Neuronal stem cell (in vitro differentiated cells): ENCODE measurements at places on chromosomes 3 and 15.
A peak's percentile ranks its signal among the peaks of the same experiment; 100 is the strongest.

DNA sequence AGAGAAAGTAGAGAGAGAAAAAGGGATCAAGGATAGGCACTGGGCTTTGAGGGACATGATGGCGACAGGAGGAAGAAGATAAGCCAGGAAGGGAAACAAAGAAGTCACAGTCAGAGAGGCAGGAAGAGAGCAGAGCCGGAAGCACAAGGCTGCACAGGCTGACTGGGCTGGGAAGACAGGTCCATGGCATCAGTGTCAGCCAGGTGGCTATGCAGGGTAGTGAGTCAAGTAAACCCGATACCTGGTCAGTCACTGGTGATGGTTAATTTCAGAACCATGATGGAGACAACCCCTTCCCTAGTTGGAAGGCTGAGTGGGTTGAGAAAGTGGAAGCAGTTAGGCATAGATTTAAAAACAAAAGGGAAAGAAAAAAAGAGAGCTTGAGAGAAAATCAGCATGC lies 203.8 kb downstream of the EPHB1 start:
- no peak for DNase-seq
- H3K4me1 ChIP-seq = no peaks in the 10 kb centered on the region
- no peak overlapping the region for H3K4me3 ChIP-seq
- H3K27me3 ChIP-seq = no peaks in the 10 kb centered on the region
- no peaks in the 10 kb centered on the region for H3K36me3 ChIP-seq
- H3K27ac ChIP-seq = no peak overlapping the region

GRCh38 chr15:57079446-57079845 lies 161.0 kb downstream of the TCF12 start:
- H3K36me3 ChIP-seq = peaks cover under 1% of the 10 kb centered on the region
- H3K27ac ChIP-seq = no peak overlapping the region

- no peaks in the 10 kb centered on the region for H3K4me1 ChIP-seq
- DNase-seq = no peak
- no peak overlapping the region for H3K27ac ChIP-seq
- H3K36me3 ChIP-seq = no peaks in the 10 kb centered on the region
- H3K4me3 ChIP-seq = no peak overlapping the region
These were observed 110.4 kb upstream of the PLAAT1 start for GRCh38 chr3:193130576-193130975.

DNA sequence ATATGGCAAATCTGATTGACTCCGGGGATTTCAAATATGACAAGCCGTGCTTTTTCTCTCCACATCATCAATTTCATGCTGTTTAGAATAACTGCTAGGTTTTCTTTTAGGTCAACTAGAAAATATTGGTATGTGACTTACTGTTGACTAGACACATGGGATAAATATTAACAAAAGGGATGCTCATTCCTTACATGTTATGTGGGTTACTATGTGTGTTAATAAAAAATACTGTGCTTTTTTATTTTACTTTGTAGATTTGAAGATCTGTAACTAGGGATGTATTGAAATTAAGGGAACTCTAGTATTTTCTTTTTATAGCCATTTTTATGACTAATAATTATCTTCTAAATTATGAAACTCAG lies 264.6 kb upstream of the COL8A1 start:
- H3K27me3 ChIP-seq = no peaks in the 10 kb centered on the region
- no peak overlapping the region for H3K4me3 ChIP-seq
- no peak overlapping the region for H3K27ac ChIP-seq
- H3K36me3 ChIP-seq = no peaks in the 10 kb centered on the region

DNA sequence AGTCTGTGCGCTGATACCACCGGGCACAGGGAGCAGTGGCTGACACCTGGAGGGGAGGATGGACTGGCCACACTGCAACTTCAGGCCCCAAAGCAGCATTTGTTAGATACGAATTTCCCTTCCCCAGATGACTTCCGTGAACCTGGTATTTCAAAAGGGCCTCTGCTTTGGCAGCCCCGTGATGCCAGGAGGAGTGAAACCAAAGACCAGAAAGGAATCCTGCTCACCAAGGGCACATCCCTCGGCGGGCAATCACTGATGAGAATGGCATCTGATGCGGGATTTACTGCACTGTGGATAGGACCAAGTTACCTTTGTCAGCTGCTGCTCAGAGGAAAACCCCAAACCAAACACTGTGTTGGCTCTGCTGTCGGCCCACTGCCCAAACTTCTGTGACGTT lies 65.5 kb downstream of the WHAMM start:
- H3K4me3 ChIP-seq = no peak overlapping the region
- no peak overlapping the region for H3K27ac ChIP-seq
- no peaks in the 10 kb centered on the region for H3K27me3 ChIP-seq
- H3K4me1 ChIP-seq = no peaks in the 10 kb centered on the region
- no peak for DNase-seq

- H3K27ac ChIP-seq = no peak overlapping the region
- no peaks in the 10 kb centered on the region for H3K27me3 ChIP-seq
- no peak for DNase-seq
- H3K36me3 ChIP-seq = no peaks in the 10 kb centered on the region
These were observed 33.5 kb upstream of the PDZRN3 start for GRCh38 chr3:73658227-73658626.

DNA sequence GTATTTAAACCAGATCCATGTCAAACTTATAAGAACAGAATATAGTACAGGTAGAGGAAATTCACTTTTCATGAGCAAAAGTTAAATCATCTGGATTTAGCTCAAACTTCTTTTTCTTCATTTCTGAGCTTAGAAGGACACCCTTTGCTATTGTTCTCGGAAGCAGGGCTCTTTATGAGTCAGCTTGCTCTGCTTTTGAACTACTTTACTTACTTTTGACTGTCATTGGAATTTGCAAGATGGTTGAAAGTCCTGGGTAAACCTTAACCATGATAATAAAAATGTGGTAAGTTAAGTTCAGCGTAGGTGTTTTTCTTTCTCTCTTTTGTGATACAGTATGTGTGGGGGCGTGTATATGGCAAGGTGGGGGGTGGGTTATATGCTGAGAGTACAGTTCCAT lies 312.7 kb upstream of the DPH6 start:
- no peak overlapping the region for H3K4me3 ChIP-seq
- H3K36me3 ChIP-seq = no peaks in the 10 kb centered on the region
- H3K4me1 ChIP-seq = no peaks in the 10 kb centered on the region
- H3K27ac ChIP-seq = no peak overlapping the region
- no peaks in the 10 kb centered on the region for H3K27me3 ChIP-seq

- H3K36me3 ChIP-seq = no peaks in the 10 kb centered on the region
- H3K27ac ChIP-seq = no peak overlapping the region
- no peaks in the 10 kb centered on the region for H3K27me3 ChIP-seq
- H3K4me1 ChIP-seq = no peaks in the 10 kb centered on the region
These were observed 22.2 kb downstream of the SUCNR1 start for GRCh38 chr3:151895478-151896241.

GRCh38 chr3:163924600-163924999 lies 1153.7 kb downstream of the SI start:
- no peak overlapping the region for H3K27ac ChIP-seq
- no peaks in the 10 kb centered on the region for H3K4me1 ChIP-seq
- no peaks in the 10 kb centered on the region for H3K27me3 ChIP-seq
- H3K4me3 ChIP-seq = no peak overlapping the region
- no peaks in the 10 kb centered on the region for H3K36me3 ChIP-seq

DNA sequence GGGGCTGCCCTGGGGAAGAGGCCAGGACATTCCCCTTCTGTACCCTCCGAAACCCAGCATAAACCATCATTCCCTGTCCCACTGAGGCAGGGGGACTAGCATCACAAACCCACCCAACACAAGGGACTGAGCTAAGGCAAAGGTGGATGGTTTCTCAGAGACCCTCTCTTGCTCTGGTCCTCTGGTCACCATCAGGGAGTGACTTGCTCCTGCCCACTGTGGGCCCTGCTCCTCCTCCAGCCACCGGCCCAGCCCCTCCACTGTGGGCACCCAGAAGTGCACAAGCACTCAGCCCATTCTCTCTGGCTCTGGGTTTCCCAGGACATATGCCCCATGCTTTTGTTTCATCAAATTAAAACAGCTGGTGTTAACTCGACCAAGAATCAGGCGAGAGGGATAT lies 44.9 kb downstream of the PTH1R start:
- H3K4me3 ChIP-seq = peak overlapping the region; percentile 24
- no peak overlapping the region for H3K27ac ChIP-seq
- peaks cover 99% of the 10 kb centered on the region for H3K36me3 ChIP-seq
- H3K4me1 ChIP-seq = no peaks in the 10 kb centered on the region
- no peak for DNase-seq
- no peaks in the 10 kb centered on the region for H3K27me3 ChIP-seq

- H3K4me3 ChIP-seq = no peak overlapping the region
- no peaks in the 10 kb centered on the region for H3K27me3 ChIP-seq
- no peaks in the 10 kb centered on the region for H3K36me3 ChIP-seq
- H3K27ac ChIP-seq = no peak overlapping the region
- no peaks in the 10 kb centered on the region for H3K4me1 ChIP-seq
These were observed 543.3 kb upstream of the UBE2E2 start for GRCh38 chr3:22659651-22660475.

GRCh38 chr3:17730318-17730967 lies 12.0 kb downstream of the TBC1D5 start:
- H3K27ac ChIP-seq = no peak overlapping the region
- DNase-seq = no peak
- no peaks in the 10 kb centered on the region for H3K36me3 ChIP-seq

GRCh38 chr15:90071220-90071807 lies 31.0 kb downstream of the IDH2 start:
- H3K27ac ChIP-seq = no peak overlapping the region
- peaks cover 77% of the 10 kb centered on the region for H3K36me3 ChIP-seq
- peaks cover 3% of the 10 kb centered on the region for H3K4me1 ChIP-seq
- H3K27me3 ChIP-seq = no peaks in the 10 kb centered on the region

DNA sequence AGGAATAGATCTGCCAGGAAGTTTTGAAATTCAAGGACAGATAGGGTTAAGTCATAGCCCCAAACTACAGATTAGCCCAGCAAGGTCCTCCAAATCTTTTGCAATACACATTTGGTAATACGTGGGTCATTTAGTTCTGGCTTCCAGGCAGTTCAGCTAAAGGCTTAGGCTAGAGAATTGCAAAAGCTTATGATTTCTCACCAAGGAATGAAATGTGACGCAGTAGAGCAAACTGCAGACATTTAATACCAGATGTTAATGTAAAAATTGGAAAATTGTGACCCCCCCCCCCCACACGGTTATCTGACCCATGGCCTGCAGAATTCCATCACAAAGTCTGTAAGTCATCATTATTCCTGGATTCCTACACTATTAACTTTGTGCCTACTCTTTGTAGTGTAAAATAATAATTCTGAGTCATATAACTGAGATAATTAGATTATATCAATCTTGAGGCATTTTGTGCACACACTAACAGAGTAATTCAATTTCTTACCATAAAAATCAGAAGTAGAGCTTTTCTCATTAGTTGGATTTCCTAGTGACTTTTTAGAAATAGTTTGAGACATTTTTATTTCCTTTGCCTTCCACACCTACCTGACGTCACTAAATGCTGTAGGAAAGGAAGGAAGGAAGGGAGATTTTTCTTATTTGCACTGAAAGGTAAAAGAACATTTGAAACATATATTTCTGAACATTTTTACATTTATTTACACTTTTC lies 235.2 kb downstream of the DTWD1 start:
- H3K4me1 ChIP-seq = no peaks in the 10 kb centered on the region
- DNase-seq = no peak
- H3K36me3 ChIP-seq = no peaks in the 10 kb centered on the region
- no peak overlapping the region for H3K4me3 ChIP-seq
- H3K27ac ChIP-seq = no peak overlapping the region

DNA sequence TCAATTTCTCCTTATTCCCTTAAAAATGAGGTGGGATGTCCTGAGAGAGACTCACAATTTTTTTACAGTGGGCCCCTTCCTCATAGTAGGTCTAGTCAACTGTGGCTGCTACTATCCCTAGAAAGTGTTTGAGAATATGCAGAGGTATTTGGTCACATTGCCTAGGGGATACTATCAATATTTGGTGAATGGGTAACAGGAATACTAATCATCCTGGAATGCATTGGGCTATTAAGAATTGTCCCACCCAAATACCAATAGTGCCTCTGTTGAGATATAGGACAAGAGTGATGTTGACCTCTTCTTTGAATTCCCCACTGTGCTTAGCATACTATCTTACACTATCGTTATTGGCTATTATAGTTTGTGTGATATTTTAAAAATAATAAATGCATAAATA lies 389.4 kb downstream of the DIPK2A start:
- no peaks in the 10 kb centered on the region for H3K4me1 ChIP-seq
- no peaks in the 10 kb centered on the region for H3K27me3 ChIP-seq
- H3K36me3 ChIP-seq = no peaks in the 10 kb centered on the region
- H3K4me3 ChIP-seq = no peak overlapping the region
- DNase-seq = no peak

- no peaks in the 10 kb centered on the region for H3K27me3 ChIP-seq
- no peak for DNase-seq
- peaks cover 14% of the 10 kb centered on the region for H3K4me1 ChIP-seq
- H3K27ac ChIP-seq = no peak overlapping the region
- no peaks in the 10 kb centered on the region for H3K36me3 ChIP-seq
- no peak overlapping the region for H3K4me3 ChIP-seq
These were observed 408.2 kb upstream of the THBS1 start for GRCh38 chr15:39172380-39173281.

DNA sequence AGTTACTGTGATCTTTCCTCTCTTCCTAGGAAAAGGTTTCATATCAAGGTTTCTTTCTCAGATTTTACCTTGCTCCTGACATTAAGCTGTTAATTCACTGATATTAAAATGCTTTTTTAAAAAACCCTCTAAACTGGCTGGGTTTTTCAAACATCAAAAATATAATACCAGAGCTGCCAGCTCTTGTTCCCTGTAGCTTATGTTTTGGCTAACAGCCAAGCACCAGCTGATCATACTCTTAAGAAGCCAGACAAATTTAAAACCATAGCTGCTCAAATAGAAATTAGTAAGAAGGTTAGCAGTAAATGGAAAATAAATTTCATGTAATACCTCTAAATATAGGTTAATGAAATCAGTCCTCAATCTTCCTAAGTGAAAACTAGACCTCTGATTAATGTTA lies 657.5 kb downstream of the GRM7 start:
- H3K27me3 ChIP-seq = peaks cover 3% of the 10 kb centered on the region
- H3K4me1 ChIP-seq = no peaks in the 10 kb centered on the region
- H3K27ac ChIP-seq = no peak overlapping the region
- H3K4me3 ChIP-seq = no peak overlapping the region
- H3K36me3 ChIP-seq = no peaks in the 10 kb centered on the region

GRCh38 chr3:104297617-104298016 lies 1069.1 kb upstream of the ALCAM start:
- no peaks in the 10 kb centered on the region for H3K36me3 ChIP-seq
- H3K4me1 ChIP-seq = no peaks in the 10 kb centered on the region
- no peak overlapping the region for H3K27ac ChIP-seq
- no peak for DNase-seq
